AML-193 (cell line): ENCODE measurements at places on chromosomes 1 and 21.

DNA sequence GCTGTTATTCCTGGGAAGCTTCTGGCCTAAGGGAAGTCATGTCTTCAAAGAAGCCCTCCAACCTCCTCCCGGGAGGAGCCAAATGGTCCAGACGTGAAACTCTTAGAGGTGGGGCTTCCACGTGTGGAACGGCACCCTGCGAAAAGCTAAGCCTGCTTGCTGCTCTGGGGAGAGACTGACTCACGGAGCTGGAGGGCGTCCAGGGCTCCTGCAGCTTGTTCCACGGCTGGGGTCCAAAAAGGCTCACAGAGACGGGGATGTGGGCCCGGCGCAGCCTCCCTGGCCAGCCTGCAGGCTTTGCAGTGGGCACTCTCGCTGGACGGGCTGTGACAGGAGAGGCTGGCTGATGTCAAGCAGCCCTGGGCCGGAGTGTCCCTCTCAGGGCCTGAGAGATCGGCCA lies 105.1 kb downstream of the COLGALT2 start:
- DNase-seq = no peak

DNA sequence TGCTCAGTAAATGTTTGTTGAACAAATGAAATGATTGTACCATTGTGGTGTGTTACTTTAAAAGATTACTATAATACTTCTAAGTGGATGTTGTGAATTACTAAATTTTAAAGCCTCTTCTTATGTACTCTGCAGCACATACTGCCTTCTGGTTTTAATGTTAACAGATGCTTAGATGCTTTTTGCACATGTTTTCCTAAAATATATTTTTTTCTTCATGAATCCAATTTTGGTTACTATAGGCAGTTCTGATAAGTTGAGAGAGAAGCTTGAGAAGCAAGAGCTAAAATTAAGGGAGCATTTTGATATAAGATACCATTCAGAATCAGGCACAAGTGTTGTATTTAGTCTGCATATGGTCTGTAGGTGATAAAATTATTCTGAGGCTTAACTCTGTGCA lies 21.3 kb downstream of the CTTNBP2NL start:
- DNase-seq = no peak

DNA sequence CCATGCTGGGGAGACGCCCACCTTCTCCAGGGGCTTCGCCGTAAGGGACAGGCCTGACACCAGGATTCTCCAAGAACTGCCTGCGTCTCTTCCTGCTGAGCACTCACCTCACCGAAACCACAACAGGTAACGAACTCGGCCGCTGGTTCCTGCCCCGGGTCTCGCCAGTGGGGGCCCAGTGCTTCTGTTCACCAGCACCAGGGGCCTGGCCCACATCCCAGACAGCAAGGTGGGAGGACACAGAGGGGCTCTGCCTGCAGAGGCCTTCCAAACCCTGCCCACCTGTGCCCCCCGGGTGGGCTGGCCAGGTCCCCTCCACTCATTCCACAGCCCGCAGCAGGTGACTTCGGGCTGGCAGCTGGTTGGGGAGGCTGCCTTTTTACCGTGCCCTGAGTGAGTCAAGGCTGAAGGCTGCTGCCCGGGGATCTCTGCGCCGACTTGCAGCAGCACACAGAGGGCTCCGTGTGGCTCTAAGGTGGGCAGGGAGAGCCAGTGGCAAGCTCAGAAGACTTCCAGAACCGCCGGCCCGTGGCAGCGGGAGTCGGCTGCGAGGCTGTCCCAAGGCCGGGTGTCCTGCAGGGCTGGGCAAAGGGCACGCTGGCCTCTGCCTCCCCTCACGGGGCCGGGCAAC lies 14.7 kb upstream of the COL18A1 start:
- no peak for DNase-seq

DNA sequence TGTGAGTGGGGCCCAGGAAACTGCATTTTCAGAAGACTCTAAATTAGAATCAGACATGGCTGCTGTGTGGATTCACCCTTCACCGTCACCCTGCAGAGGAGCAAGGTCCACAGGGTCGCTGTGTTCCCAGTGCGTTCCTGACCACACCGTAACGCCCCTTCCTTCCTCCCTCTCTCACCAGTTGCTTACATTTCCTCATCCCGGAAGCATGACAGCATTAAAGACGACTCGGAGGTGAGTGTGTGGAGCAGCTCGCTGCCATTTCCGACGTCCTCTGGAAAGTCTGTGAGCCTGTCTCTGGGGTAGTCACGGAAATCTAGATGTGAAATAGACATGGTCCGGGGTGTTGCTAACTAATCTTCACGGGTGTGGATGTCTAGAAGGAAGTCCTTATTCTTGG lies 45.9 kb downstream of the FAAP20 start:
- no peak for DNase-seq

DNA sequence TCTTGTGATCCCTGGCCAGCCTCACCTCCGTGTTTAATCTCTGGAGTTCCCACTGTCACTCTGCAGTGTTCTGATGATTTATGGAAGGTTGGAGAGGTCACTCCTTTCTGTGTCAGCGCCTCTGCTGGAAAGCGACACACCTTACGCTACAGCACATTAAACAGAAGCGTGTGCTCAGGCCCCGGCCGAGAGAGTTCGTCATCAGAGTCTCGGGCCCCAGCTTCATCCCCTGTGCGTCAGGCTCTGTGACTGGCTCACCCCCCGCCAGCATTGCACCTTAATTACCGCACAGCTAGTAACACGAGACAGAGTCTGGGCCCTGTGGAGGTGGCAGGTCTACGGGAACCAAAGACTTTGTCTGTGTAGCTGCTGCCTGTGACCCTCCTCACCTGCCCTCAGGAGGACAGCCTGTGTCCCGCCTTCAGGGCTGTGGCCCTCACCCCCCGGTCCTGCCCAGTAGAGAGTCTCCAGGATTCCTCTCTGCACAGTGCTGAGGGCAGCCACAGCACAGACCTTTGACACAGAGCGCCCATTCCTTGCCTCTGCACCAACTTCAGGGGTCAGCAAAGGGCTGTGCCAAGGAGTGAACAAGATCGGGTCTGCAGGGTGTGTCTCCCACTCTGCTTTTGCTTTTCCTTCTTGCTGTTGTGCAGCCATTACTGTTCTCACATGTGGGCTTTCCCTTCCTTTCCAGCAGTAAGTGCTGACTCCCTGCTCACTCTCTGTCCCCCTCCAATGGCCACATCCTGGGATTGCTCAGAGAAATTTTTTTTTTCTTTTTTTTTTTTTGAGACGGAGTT lies 157.6 kb downstream of the PGBD5 start:
- peak; percentile 41 for DNase-seq

DNA sequence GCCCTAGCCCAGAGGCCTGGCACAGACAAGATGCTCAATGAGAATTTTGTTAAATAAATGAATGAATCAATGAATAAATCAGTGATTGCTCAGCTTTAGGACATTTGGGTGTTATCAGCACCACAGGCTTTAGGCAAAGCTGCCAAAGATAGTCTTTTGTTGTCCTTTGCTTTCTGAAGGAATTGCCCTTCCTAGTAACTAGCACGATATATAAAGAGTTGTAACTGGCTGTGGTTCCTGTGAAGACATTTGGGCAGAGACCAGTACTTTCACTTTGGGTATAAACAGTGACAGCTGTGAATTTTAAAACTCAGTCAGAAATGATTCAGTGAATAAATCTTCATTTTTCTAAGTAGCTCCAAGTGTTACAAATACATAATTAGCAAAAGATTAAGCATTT lies 13.3 kb downstream of the RNU5D-1 start:
- DNase-seq = no peak

DNA sequence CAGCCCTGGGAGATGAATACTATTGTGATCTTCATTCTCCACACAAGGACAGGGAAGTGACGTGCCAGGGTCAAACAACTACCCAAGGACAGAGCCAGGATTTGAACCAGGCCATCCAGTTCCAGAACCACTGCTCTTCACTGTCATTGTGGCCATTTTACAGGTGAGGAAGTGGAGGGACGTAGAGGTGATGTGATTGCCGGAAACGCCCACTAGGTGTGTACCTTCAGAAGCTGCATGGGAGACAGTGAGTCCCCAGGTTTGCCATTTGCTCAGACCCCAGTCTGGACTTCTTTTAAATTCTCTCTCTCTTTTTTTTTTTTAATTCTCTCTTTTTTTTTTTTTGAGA lies 207.6 kb upstream of the TMEM51 start:
- no peak for DNase-seq

GRCh38 chr21:14522736-14523135 lies 23.4 kb downstream of the SAMSN1 start:
- no peak for DNase-seq

GRCh38 chr1:205568469-205569361 lies 63.1 kb downstream of the ELK4 start:
- no peak for DNase-seq

DNA sequence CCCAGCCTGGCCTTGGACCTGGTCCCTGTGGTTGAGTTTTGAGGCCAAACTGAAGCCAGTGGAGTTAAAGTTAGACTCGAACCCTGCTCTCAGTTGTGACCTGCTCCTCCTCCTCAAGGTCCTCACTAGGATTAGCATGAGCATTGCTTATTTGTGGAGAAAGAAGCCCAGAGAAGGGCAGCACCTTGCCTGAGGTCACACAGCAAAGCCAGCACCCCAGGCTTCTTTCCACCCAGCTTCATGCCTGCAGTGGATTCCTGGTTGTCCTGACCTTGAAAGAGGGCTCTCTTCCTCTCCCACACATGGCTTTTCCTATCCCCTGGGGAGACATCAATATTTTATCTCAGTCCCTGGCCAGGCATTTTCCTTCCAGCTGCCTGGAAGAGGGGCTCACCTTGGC lies 2.8 kb downstream of the LDLRAP1 start:
- DNase-seq = no peak

DNA sequence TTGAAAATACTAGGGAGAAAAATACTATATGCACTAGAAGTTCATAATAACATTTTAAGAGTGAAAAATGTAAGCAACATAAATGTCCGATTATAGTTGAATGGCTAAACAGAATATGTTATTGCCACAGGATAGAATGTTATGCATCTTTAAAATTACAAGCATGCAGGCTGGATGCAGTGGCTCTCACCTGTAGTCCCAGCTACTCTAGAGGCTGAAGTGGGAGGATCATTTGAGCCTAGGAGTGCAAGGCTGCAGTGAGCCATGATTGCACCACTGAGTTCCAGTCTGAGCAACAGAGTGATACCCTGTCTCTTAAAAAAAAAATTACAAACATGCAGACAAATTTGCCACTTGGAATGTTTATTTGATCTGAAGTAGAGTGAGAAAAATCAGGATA lies 3.0 kb upstream of the BATF3 start:
- DNase-seq = no peak

DNA sequence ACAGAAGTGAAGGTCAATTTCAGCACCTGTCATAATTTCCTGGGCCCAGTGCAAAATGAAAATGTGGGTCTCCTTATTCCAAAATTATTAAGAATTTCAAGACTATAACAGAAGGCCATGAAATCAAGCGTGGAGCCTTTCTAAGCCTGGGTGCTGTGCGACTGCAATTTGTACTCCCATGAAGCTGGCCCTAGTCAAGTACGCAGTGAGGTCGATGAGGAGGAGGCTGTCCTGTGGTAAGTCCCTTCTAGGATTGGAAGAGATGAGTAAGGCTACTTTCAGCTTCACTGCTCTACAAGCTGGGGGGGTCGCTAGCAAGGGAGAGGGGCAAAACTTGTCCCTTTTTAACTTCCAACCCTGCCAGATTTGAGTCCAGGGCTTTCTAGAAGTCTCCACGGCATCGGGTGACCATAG lies 410 bp upstream of the NUDC start:
- DNase-seq = no peak

GRCh38 chr1:198042168-198042567 lies 114.6 kb upstream of the NEK7 start:
- DNase-seq = no peak

GRCh38 chr21:44199448-44199847 lies 41.3 kb downstream of the ICOSLG start:
- DNase-seq = no peak

DNA sequence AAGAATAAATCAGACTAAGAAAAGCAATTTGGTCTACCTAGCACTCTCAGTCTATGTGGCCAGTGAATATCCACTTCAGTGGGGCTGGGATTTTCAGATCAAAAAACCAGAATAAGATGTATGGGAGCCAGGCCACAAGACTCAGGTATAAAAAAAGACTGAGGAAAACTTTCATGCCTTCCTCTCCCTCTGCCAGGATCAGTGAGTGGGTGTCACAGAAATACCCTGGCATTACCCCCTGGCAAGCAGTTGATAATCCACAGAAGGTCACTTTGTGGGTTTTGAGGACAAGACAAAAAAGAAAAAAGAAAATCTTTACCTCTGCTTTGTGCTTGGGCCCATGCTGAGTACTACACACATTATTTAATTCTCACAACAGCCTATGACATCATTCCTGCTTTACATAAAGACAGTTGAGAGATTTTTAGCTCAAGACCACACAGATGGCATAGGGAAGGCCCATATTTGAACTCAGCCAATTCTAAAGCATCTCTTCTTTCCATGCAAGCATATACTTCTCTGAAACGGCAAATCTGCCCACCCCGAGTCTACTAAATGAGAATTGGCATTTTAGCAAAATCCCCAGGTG lies 57.6 kb downstream of the DESI2 start:
- no peak for DNase-seq

GRCh38 chr1:183019139-183019740 lies 4.0 kb upstream of the LAMC1 start:
- no peak for DNase-seq

- no peak for DNase-seq
These were observed 91.7 kb downstream of the RHOU start for GRCh38 chr1:228827019-228827418.

GRCh38 chr1:30575066-30575465 lies 148.3 kb downstream of the MATN1 start:
- DNase-seq = no peak

DNA sequence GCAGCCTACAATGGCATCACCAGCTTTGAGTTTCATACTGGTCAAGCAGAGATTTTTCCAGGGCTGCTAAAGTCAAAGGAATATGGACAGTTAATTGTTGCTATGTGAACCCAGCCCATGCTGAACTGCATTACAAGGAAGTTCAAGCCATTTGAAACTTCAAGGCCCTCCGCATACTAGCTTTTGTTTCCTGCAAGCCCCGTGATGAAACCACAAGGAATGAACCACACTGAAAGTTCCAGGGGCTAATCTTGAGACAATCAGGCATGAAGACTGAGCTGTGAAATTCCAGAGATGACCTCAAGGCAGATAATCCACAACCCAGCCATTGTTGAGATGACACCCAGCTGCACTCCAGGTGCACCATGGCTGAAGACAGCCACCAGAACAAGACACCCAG lies 180.8 kb downstream of the C1orf21 start:
- no peak for DNase-seq

- peak; percentile 83 for DNase-seq
These were observed 560.1 kb downstream of the OMA1 start for GRCh38 chr1:57986432-57986831.

DNA sequence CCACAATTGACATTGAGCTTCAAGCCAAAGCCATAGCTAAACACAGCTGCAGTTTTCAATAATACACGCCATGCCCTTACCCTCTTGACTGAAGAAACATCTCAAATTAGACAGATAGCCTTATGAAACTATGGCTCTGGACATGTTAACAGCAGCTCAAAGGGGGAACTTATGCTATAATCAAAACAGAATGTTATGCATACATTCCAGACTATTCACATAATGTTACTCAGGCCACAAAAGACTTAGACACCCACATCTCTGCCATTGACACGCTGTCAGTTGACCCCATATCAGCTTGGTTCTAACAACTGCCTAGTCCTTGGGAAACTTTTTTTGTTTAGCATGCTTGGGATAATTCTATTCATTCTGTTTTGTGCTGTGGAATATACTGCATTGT lies 2.3 kb upstream of the NENF start:
- no peak for DNase-seq

- no peak for DNase-seq
These were observed 273.2 kb downstream of the BACH1 start for GRCh38 chr21:29571949-29572348.
